ENCODE measurements at places on chromosomes 12 and 14. TPM values are rescaled to one million over a fixed set of nuclear protein-coding genes. Genes with fewer than 3 reads are reported as not detected.

- no peak for DNase-seq
Observed at GRCh38 chr12:128468926-128469325, 202.0 kb downstream of the TMEM132C start.

GRCh38 chr12:32084017-32084688 is 22.5 kb upstream of the BICD1 start:
- DNase-seq: no peak

The SMIM41 gene
- 0.39 TPM for polyA plus RNA-seq

The CELA1 gene
- polyA plus RNA-seq: not detected

GRCh38 chr14:50831726-50832168 is 785 bp upstream of the NIN start:
- DNase-seq: no peak

GRCh38 chr14:75449696-75450095 is 21.9 kb downstream of the JDP2 start:
- DNase-seq: no peak

DNA sequence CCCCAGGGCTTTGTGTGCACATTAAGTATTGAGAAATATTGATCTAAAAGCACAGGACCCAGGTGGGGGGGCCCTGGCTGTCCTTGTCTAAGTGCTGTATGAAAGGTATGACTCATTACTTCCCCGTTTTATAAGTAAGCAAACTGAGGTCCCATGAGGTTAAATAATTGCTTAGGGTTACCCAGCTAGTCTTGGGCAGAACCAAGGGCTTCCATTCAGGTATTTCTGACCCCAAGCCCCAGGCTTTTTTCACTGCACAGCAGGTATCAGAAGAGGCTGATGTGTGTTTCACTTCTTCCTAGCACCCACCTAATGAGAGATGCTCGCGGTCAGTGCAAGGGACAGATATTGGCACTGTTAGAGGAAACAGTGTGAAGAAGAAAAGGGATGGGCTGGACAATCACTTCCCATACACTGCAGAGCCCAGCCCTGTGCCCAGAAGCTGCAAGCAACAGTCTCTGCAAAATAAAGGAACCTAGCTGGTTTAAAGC is 4.7 kb upstream of the TC2N start:
- no peak for DNase-seq

The AKAP6 gene
- polyA plus RNA-seq: 3.3 TPM

DNA sequence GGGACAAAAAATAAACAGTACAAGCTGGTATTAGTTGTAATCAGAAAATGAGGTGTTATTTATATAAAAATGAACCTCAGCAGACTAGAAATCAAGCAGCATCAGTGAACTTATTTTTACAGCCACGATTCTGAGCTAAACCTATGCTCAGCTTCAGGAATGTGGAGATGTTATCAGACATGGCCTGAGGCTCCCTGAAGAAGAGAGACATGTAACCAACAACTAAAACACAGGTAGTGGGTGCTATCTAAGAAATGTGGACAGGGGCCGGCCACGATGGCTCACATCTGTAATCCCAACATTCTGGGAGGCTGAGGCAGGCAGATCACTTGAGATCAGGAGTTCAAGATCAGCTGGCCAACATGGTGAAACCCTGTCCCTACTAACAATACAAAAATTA is 534.3 kb downstream of the VRK1 start:
- no peak for DNase-seq

- no peak for DNase-seq
Observed at GRCh38 chr14:74586681-74587362, 25.2 kb downstream of the LTBP2 start.

The STRAP gene
- polyA plus RNA-seq: 200 TPM

The ATXN2 gene
- 61.8 TPM for polyA plus RNA-seq

GRCh38 chr14:54792288-54792687 is 110.3 kb downstream of the GCH1 start:
- no peak for DNase-seq

The OLR1 gene
- 1.4 TPM for polyA plus RNA-seq

- no peak for DNase-seq
Observed at GRCh38 chr12:123767613-123768012, 5.5 kb downstream of the DNAH10 start.

GRCh38 chr12:94560431-94561221 is 89.7 kb downstream of the TMCC3 start:
- no peak for DNase-seq

- no peak for DNase-seq
Observed at GRCh38 chr12:33330940-33331339, 108.7 kb downstream of the SYT10 start.

DNA sequence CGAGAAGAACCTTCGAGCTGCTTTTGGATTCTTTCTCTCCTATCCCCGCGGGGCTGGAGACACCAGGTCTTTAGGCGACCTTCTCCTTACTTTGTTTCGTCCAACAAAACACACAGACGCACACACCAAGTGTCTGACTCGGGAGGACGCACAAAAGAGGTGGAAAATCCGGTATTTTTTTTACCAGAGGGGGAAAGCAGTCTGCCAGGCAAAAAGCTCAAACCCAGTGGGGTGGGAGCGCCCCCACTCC is 2.1 kb downstream of the SIX4 start:
- no peak for DNase-seq

GRCh38 chr14:69684461-69685217 is 73.2 kb downstream of the SUSD6 start:
- no peak for DNase-seq

DNA sequence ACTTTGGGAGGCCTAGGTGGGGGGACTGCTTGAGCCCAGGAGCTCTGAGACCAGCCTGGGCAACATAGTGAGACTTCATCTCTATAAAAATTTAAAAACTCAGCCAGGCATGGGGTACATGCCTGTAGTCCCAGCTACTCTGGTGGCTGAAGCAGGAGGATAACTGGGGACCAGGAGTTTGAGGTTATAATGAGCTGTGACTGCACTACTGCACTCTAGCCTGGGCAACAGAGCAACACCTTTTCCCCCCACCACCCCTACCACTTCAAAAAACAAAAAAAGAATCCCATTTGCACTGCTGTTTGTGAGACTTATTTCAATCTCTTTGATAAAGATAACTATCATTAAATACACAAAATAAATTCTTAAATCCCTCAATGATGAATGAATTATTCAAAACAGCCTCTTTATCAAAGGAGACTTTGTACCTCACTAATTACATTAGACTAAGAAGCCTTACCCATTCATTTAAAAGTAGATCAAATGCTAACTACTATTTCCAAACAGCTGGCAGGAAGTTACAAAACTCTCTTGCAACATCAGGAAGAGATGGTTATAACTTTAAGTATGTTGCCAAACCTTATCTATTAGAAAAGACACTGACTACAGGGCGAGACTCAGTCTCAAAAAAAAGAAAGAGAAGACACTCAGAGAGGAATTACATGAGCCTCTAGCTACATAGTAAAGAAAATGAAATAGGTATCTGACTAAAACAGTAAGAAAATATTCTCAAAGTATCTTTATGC is 14.7 kb downstream of the BLTP3B start:
- no peak for DNase-seq

The RAD9B gene
- 1.5 TPM for polyA plus RNA-seq

DNA sequence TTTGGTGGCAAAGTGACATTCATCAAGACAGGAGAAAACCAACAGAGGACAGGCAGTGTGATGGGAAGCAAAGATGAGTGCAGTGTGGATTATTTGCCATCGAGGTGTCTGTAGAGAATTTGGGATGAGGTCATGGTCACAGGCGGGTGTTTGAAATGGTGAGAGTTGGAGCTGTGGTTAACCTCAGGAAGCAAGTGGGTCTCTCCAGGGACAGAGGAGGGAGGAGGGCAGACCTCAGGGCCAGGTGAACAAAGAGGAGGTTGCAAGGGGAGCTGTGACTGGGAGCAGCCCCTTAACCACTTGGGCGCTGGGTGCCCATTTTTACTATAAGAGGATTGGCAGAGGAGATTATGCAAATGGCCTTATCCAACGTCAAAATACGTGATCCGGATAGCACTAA is 7.0 kb downstream of the FZD10 start:
- no peak for DNase-seq

- DNase-seq: no peak
Observed at GRCh38 chr14:54881761-54882401, 20.7 kb downstream of the GCH1 start.

DNA sequence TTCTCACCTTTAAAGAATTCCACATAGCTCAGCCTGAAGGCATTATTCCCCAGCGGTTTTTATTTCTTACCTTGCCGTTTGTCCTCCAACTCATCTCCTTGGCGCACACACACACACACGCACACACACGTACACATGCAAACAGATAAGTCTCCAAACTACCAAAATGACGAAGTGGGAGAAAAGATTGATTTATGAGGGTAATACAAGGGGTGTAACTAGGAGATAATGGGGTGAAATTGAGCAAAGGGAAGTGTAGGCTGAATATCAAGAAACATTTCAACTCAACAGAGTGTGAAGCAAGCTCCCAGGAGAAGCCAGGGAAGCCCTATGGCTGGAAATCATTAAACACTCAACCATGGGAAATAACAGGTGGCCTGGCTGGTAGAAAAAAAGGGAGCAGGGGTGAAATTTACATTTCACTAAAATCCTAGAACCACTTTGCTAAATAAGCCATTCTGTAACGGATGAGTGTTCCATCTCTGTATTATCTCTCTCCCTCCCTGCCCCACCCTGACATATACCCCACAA is 41.0 kb downstream of the GRIN2B start:
- no peak for DNase-seq

The SLC4A8 gene
- polyA plus RNA-seq: 4.1 TPM

DNA sequence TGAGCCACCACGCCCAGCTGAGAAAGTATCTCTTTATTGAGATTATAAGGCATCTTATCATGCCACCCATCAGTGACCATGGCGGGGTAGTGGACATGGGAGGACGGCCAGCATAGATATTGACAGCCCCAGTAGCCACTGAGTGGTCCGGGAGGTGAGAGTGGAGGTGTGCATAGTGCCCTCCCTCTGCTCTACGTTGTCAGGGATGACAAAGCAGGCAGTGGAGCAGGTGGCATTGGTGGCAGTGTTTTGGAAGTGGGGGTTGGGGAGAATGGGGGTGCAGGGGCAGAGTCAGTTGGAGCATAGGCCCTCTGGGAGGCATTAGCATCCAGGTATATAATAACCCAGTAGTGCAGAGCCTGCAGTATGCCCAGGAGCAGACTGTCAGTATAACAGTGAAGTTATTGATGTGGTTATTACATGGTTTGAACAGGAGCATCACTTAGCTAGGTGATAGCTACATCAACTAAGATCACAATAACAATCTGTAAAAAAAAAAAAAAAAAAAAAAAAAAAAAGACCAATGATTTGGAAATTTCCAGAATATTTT is 41.1 kb downstream of the GNG2 start:
- DNase-seq: no peak

All from right renal cortex interstitium (tissue), 3 donors.